ENCODE measurements at places on chromosomes 4 and X. TPM values are rescaled to one million over a fixed set of nuclear protein-coding genes. Genes with fewer than 3 reads are reported as not detected.
A peak's percentile ranks its signal among the peaks of the same experiment; 100 is the strongest.

GRCh38 chr4:107098401-107098800, 62.3 kb upstream of the DKK2 start:
- no peak for DNase-seq

DNA sequence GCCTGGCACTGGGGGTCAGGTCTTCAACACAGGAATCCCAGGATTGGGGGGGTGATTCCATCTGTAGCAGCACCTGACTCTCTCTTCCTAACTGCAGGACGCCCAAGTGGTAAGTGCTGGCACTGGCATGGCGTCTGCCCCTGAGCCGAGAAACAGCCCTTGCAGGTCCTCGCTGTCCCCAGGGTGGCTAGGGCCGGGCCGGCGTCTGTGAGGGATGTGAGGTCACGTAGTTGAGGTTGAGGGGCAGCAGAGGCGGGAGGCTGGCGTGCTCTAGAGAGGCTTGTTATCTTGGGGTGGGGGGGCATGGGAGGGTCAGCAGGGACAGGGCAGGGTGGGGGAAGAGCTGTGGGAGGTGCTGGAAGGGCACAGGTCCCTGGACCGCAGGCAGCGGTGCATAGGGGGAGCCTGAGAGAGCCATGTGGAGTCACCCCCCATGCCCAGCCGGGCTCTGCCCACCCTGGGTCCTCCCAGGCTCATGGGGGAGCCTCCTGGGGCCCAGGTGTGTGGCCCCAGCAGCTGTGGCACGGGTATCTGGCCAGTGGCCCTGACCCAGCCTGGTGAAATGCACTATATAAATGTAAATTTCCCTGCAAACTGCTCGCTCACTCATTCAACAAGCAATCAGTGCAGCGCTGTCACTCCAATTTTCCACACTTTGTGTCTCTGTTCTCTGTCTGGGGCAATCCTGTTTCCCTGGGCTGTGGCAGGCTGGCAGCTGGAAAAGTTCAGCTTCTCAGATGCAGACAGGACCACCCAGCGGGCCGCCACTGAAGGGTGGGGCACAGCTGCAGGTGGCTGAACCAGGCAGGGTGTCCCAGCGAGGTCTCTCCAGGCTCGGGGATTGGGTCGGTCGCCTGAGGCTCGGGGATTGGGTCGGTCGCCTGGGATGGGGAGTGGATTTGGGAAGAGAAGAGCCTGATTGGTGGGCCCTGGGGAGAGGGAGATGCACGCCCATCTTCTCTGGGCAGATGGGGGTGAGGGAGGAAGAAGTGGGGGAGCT, 102.2 kb upstream of the NKX1-1 start:
- no peak for DNase-seq

DNA sequence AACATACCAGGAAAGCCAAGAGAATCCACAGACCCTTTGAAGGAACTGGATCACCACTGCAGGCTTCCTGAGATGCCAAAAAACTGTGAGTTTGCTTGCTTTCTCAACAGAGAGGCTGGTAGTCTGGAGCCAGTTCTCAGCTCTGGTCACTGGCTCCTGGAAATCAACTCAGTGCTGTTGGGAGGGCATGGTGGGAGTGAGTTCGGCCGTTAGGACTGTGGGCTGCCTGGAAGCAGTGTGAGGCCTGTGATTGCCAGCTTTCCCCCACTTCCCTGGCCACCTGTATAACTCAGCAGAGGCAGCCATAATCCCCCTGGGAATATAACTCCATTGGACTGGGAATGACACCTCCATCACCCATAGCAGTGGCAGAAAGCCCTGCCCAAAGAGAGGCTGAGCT, 122.0 kb upstream of the FSTL5 start:
- DNase-seq, result no peak

GRCh38 chr4:101127176-101127790, 220.0 kb downstream of the PPP3CA start:
- no peak for DNase-seq

DNA sequence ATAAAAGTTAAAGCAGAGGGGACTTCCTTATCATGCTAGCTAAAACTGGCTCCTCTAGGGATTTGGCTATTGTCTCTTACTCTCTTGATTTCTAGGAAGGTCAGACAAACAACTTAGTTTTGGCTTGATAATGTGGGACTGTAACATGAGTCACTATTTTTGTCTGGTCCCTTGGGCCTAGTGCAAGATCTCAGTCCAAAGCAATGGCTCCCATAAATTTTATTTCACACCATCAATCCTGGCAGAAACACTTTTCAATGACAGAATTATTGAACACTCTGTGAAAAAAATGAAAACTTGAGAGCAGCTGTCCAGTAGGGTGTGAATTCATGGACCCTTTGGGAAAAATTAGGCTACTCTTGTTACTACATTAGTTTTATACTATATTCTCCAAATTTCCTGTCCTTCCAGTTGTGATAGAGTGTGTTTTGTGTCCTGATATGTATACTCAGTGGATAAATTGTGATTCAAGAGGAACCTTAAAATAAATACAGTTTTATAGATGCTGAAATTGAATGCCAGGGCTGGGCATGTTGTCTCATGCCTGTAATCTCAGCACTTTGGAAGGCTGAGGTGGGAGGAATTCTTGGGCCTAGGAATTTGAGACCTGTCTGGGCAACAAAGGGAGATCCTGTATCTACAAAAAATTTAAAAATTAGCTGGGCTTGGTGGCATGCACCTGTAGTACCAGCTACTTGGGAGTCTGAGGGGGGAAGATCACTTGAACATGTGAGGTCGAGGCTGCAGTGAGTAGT, 10.8 kb upstream of the SNCA start:
- DNase-seq, result no peak

GRCh38 chr4:128709268-128709667, 100.2 kb upstream of the JADE1 start:
- no peak for DNase-seq

- peak; percentile 25 for DNase-seq
These were observed 5.2 kb downstream of the MAP9 start for GRCh38 chr4:155371432-155372043.

- no peak for DNase-seq
These were observed 15.3 kb downstream of the RNF150 start for GRCh38 chr4:141117935-141118334.

DNA sequence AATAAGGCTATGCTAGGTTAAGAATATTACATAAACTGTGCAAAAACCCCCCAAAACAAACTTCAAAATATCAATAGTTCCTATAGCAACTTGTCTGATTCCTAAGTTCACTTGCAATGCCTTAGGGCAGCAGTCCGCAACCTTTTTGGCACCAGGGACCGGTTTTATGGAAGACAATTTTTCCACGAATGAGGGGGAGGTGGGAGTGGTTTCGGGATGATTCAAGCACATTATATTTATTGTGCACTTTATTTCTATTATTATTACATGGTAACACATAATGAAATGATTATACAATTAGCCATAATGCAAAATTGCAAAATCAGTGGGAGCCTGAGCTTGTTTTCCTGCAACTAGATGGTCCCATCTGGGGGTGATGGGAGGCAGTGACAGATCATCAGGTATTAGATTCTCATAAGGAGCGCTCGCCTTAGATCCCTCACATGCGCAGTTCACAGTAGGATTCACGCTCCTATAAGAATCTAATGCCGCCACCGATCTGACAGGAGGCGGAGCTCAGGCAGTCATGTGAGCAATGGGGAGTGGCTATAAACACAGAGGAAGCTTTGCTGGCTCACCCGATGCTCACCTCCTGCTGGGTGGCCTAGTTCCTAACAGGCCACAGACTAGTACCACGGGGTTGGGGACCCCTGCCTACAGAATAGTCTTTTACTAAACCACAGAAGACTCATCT, 39.7 kb downstream of the ACOX3 start:
- DNase-seq, result no peak

- no peak for DNase-seq
These were observed at the start of gene TMEM35A for GRCh38 chrX:101078716-101079598. TSS of gene TMEM35A (plus strand) at chrX:101078879. CDS start at chrX:101079003, 124 bp downstream.

DNA sequence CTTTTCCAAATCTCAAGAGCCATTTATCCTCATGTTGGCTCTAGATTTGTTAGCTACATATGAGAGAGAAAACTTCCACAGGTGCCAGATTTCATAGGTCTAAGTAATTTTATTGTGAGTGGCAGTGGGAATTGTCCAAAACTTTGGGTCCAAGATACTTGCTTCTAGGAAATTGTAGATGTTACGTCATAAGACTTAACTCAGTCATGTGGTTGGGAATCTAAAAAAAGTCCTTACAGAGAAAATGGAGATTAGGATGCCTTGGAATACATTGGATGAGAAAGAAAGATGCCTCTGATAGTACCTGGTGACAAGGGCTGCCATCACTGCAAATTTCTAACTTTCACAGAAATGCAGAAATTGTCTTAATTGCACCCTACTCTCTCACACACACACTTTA, 506.5 kb downstream of the C4orf33 start:
- DNase-seq, result no peak

DNA sequence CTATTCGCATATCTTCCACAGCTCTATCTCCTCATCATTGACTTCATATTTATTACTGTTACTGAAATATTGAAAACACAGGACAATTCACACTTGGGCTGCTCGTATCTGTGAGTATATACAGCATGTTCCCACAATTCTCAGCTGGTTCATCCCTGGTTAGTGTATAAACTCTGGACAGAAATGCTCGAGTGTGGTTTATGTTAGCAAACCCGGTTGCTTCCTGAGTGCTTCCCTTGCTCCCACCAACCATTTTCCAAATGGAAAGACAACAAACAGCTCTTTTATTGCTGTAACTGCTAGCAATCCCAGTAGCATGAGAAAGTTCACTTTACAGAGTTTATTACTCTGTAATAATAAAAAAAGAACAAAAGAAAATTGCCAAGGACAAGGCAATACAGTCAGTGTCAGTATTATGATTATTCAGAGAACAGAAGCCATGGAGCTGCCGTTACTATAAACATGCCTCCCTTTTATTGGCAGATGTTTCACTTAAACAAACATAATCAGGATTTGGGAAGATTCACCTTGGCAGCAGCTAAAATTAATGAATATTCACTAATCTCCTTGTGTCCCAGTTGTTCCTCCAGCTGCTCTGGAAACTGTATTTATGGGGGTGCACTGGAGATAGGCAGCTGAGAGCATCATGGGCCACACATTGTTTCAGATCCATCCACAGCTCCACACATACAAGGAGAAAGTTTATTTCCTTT, 134.1 kb upstream of the GUCY1A1 start:
- DNase-seq, result no peak

DNA sequence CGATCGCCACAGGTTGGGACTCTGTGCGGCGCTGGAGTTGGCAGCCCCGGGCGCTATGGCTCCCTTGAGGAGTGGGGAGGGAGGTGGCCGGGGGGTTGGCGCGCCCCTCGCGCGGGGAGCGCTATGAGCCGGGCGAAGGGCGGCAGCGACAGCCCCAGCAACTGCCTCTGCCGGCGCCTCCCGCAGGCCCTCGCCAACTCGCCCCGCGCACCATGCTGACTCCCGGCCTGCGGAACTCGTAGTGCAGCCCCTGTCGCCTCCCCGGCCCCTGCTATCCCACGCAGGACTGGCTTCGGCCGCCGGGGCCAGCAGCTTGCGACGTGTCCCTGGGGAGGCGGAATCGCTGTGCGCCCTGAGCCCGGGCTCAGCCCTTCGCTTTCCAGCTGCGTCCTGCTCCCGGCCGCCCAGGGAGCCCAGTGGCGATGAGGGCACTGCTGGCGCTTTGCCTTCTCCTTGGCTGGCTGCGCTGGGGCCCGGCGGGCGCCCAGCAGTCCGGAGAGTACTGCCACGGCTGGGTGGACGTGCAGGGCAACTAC, 415 bp downstream of the SHISA3 start:
- no peak for DNase-seq

DNA sequence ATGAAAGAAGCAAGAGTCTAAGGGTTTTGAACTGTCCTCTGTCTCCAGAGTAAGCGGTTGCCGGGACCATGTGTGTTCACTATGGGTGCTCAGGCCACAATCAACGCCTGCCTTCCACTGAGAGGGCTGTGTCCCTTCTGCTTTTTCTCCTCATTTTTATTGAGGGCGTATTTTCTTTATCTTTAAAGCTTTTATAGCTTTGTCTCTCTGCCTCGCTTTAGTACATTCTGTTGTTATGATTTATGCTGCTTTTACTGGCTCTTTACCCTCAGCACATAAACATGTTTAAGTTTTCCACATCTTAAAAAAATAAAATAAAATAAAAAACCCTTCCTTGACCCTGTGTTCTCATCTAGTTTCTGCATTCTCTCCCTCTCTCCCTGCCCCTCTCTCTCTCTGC, 42.4 kb upstream of the ATP6AP2 start:
- DNase-seq, result no peak

DNA sequence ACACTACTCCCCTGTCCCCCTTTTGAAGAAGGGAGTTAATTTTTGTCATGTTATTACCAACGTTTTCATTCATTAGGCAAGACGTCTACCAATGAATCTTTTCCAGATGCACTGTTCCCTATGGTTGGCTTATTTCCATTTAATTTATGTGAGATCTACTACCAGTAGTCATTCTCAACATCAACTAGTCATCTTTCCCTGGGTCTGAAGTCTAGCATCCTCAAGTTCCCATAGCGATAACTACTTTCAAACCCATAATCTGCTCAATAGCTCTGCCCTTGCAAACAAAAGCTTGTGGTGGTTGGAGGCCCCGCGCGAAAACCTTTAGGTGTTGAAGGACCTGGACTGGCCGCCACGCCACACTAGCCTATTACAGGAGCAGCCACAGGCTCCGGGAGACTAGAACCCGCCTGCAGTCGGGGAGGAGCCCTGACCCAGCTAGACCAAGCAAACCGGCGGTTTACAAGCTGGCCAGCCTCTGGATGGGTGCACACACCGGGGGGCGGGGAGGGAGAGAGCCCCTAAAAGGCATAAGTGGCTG, 746 bp downstream of the PPAT start:
- peak; percentile 38 for DNase-seq

GRCh38 chr4:129863206-129863605, 767.3 kb downstream of the C4orf33 start:
- no peak for DNase-seq

- DNase-seq, result no peak
These were observed 38.3 kb downstream of the ARHGEF9 start for GRCh38 chrX:63746715-63747114.

DNA sequence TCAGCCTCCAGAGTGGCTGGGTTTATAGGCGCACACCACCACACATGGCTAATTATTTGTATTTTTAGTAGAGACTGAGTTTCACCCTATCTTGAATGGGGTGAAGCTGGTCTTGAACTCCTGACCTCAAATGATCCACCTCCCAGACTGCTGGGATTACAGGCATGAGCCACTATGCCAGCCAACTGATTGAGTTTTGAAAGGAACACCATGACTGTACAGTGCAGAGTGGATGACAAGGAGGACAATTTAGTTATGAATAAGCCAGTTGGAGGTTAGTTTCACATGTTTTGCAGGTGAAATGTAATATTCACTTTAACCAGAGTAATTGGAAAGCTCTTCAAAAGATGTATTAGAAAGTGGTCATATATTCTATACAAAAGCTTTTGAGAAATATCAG, 60.8 kb downstream of the PCDH18 start:
- DNase-seq, result no peak

The BEX5 gene
- total RNA-seq, result 1.3 TPM

The RAI2 gene
- 0.87 TPM for total RNA-seq

The ARX gene
- not detected for total RNA-seq

The SRPX2 gene
- total RNA-seq, result 24.5 TPM

The PAGE4 gene
- total RNA-seq, result not detected

The MORF4L2 gene
- total RNA-seq, result 950 TPM

The RNF212 gene
- not detected for total RNA-seq

The CT47C1 gene
- not detected for total RNA-seq

The EREG gene
- total RNA-seq, result not detected

The HNRNPH2 gene
- total RNA-seq, result 64.1 TPM

The PDS5A gene
- total RNA-seq, result 37.0 TPM

The TMSB15A gene
- 105 TPM for total RNA-seq

The MAP7D2 gene
- total RNA-seq, result 0.45 TPM

Data from H4 (cell line).